CD4-positive, alpha-beta T cell treated with Interleukin-6 at 100 ng/mL for 8 hours (primary cell): ENCODE measurements at places on chromosomes 4 and X.

- DNase-seq, result no peak
Observed at GRCh38 chr4:109921384-109921808, 8.7 kb downstream of the EGF start.

GRCh38 chr4:51870441-51871188, 27.7 kb downstream of the DCUN1D4 start:
- DNase-seq, result no peak

DNA sequence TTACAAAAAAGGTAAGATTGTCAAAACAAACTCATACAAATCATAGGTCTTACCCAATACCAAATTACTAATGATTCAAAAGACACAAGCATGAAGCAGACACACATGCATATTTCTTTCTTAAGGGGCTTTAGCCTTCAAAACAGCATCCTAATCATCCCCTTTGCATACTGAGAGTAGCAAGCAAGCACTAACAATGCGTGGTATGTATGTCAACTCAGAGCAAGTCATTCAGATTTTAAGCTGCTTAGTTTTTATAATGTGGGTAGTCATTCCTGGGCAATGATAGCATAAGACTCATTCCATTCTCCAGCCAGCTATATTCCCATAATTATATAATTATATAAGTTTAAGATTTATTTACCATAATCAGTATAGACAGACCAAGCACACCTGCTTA, 219.6 kb downstream of the DKK2 start:
- DNase-seq, result no peak

DNA sequence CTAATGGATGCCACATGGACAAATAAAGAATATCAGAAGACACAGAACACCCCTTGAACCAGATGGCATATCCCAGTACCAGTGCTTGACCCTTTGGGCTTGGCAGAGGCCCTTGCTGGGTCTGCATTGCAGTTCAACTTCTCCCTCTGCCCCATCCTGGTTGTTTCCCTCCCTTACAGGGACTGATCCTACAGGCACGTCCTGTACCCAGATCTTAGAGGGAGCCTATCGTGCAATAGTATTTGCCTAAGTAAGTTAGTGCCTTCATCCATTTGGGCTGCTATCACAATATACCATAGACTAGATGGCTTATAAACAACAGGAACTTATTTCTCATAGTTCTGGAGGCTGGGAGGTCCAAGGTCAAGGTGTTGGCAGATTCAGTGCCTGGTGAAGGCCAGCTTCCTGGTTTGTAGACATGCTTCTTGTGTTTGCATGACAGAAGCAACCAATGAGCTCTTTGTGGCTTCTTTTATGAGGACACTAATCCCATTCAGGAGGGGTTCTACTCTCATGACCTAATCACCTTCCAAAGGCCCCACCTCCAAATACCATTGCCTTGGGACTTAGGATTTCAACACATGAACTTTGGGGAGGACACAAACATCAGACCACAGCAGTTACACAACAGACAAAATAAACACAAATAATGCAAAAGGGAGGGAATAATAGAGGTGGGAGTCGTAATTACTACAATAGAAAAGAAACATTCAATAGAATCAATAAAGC, 146.5 kb upstream of the MSX1 start:
- no peak for DNase-seq

DNA sequence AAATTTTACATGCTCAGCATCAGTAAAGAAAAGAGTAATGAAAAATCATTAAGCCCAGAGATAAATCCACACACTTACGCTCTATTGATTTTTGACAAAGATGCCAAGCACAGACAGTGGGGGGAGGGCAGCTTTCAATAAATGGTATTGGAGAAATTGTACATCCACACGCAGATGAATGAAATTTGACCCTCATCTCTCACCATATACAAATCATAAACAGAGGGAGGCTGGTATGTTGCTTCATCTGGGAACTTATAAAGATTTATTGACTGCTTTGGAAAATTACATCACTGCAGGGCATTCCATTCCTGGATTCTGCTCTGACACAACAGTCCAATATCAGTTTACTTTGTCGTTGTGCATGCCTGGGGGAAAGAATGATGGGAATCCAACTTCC, 58.4 kb upstream of the XAGE1A start:
- DNase-seq, result no peak

DNA sequence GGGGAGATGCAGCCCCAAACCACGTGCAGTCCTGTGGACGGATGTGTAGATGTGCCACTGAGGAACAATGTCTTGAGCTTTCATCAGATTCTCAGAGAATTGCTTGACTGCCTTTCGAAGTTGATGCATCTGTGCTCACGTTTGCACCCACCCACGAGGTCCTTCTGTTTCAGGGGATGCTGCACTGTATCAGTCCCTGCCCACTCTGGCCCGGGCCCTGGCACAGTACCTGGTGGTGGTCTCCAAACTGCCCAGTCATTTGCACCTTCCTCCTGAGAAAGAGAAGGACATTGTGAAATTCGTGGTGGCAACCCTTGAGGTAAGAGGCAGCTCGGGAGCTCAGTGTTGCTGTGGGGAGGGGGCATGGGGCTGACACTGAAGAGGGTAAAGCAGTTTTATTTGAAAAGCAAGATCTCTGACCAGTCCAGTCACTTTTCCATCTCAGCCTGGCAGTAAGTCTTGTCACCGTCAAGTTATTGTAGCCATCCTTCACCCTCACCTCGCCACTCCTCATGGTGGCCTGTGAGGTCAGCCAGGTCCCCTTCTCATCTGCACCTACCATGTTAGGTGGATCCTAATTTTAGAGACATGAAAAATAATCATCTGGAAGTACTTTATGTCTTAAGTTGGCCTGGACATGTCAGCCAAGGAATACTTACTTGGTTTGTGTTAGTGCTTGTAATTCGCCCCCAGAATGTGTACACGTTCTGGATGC, 36.4 kb upstream of the MSANTD1 start:
- no peak for DNase-seq

GRCh38 chr4:79979785-79980437, 93.1 kb downstream of the ANTXR2 start:
- DNase-seq, result no peak

DNA sequence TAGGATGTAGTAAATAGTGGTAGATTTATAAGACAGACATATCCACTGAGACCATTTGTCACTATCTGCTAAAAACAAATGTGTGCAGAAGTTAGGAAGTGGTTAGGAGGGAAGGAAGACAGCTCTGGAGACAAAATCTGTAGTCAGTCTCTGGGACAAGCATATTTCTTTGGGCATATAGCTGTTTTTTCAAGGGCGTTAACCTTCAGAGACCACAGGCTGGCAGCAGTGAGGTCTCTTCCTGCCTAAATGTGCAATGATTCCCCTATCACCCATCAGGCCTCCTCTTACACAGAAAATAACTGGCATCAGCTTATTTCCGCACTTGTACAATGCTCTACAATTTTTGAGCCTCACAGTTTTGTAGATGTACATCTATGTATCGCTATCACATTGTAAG, 6.5 kb downstream of the TMEM150C start:
- no peak for DNase-seq

DNA sequence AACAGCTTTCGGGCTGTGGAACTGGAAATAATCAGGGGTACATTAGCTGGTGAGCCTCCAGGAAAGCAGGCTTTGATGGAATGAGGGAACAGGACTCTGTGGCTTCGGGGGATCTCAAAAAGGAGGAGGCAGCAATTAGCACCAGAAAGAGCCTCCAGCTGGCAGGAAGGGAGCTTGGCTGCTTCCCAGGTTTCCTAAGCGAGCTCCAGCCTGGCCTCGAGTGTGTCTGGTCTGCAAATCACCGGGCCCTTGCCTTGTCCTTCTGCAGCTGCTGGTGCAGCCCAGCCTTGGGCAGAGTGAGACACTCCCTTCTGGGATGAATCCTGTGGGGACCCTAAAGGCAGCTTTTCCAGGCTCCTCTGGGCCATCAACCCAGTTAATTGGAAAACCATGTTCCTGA, 10.7 kb upstream of the PDHA1 start:
- no peak for DNase-seq

DNA sequence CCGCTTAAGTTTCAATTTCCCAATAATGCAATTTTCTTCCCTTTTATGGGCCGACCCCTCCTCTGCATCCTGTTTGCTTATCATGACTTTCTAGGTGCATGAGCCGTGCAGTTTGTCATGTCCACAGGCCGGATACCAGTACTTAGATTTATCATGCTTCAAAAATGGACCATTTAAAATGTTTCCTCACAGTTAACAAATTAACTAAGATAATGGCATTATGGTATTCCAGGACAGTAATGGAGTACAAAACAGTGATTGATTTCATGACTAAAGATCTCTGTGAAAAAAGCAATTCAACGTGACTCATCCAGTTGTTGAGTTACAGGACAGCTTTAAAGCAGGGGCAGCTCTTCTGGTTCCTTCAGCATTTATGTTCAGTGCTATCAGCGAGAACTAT, 23.0 kb downstream of the SNX25 start:
- DNase-seq, result no peak

GRCh38 chrX:11131146-11131545, 20.0 kb downstream of the HCCS start:
- DNase-seq, result no peak

DNA sequence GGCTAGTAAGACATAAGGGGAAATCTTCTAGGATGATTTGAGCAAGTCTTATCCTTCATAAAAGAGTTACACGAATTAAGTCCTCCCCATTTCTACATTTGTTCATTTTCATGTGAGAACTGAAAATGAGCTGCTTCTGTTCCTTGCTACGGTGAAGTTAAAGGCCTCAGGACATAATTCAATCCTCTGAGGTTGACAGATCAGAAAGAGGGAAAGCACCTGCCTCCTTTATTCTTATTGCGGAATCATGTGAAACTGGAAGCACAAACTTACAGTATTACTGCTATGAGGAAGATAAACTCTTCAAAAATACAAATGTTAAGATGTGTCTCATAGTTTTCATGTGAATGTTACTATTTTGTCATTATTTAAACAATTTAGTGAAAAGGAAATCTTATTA, 395.3 kb downstream of the STPG2 start:
- no peak for DNase-seq

GRCh38 chrX:74656079-74656745, 41.8 kb upstream of the RLIM start:
- no peak for DNase-seq
